ENCODE measurements at places on chromosomes 12 and 14.

DNA sequence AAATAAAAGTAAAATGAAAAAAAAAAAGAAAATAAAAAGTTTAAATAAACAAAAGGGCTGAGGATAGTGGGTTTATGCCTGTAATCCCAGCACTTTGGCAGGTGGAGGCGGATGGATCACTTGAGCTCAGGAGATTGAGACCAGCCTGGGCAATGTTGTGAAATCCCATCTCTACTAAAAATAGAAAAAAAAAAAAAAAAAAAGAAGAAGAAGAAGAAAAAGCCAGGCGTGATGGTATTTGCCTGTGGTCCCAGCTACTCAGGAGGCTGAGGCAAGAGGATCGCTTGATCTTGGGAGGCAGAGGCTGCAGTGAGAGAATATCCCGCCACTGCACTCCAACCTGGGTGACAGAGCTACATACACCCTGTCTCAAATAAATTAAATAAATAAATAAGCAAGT lies 3.9 kb downstream of the TAOK3 start:
- DNase-seq: no peak

DNA sequence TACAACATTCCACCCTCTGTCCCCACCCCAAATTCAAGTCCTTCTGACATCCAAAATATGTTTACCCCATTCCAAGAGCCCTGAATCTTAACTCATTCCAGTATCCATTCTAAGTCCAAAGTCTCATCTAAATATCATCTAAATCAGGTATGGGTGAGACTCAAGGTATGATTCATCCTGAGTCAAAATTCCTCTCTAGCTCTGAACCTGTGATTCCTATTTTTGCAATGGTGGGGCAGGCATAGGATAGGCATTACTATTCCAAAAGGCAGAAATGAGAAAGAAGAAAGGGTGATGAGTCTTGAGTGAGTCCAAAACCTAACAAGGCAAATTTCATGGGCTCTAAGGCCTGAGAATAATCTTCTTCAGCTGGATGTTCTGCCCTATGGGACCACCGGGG lies 140.3 kb upstream of the FAR2 start:
- DNase-seq: no peak

DNA sequence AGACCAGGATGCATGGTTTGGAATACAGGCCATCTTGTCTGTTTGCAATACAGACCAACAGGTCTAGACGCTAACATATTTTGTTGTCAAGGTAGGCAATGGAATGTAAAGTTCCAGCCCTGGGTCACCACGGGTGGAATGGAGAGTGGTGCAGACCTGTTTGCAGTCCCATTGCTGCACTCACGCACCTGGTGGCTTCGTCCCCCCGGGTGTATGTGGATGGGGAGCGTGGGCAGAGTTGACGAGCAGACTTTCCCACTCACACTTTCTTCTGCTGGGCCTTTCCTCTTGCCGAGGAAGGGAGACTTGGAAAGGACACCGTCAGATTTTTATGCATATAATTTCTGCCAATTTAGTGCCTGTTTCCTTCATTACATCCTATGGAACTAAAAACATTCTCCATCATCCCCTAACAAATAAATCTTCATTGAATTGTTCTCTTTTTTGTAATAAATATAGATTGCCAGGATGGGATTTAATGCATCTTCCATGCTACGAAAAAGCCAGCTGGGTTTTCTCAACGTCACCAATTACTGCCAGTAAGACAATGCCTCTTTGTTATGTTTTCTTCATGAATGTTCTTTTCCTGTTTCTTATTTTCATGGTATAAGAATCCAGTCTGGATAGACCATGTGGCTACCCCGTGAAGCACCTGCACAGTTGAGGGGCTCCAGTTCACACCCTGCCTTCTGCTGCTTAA lies 15.2 kb downstream of the DCAF4 start:
- no peak for DNase-seq

- DNase-seq: no peak
Measured at GRCh38 chr12:113818283-113818682, 147.8 kb downstream of the RBM19 start.

GRCh38 chr12:7797698-7798398 lies 8.6 kb downstream of the NANOG start:
- DNase-seq: no peak

GRCh38 chr12:123939716-123940626 lies 32.7 kb downstream of the CCDC92 start:
- no peak for DNase-seq

DNA sequence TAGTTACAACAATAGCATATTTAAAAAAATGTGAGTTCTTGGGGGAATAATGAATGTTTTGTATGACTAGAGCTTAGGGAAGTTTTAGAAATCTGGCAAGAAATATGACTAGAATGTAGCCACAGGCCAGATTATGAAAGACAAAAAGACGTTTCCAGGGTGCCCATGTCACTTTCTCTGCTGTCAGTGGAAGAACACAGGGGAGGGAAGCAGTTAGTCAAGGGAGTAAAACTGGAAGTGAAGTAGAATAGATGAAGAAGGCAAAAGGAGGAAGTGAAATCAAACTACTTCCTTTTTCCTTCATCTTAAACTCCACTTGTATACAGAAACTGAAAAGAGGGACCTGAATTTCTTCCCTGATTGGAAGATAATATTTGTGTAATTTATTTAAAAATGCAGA lies 81.2 kb upstream of the ATP2B1 start:
- no peak for DNase-seq

DNA sequence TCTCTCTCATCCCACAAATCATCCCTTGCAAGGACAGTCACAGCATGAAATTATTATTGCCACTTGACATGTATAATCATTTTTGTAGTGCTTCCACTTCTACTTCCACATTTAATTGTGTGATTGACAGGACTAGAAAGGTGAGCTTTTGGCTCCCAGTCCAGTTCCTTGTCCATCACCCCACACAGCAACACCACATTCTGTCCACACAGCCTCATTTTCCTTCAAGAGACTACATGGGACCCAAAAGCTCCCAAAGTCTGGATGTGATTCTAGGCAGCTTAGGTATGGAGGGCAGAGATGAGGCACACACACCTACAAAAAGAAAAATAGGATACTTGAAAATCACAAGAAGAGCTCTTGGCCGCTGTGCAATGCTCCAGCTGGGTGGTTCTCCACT lies 366.3 kb downstream of the DPF3 start:
- no peak for DNase-seq

DNA sequence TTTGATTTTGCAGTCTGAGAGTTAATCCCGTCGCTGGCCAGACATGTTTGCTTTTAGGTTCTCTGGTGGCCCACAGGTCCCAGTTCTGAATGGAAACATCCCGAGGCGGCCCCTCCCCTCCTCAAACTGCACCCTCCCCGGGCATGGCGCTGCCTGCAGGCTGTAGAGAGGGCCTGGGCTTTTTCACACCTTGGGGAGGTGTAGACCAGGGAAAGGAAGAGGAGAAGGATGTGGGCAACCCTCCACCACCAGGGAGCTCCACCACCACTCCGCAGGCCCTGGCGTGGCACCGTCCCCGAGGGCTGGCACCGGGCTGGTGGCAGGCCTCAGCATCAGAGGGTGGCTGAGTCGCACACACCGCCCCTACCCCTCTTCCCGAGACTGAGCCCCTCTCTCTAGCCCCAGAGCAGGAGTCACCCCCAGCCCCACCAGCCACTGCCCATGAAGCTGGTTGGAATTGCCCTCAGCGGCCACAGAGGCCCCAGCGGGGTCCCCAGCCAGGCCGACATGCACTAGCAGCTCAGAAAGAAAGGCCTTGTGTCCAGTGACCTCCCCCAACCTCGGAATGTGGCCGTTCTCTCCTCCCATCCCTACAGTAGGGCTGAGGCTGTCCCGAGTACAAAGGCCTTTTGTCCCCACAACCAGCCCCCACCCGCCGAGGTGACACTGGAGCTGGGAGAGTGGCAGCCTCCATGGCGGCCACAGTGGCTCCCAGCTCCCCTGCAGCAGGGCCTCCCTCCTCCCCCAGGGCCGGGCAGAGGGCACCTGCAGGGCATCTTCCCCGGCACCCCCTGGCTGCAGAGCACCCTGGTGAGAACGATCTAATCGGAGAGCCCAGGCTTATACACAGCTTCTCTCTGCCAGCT lies 23.5 kb upstream of the INF2 start:
- peak; percentile 28 for DNase-seq

- no peak for DNase-seq
Measured at GRCh38 chr12:4943067-4943937, 33.6 kb downstream of the KCNA1 start.

GRCh38 chr12:113405694-113406093 lies 2.0 kb upstream of the SDS start:
- no peak for DNase-seq

DNA sequence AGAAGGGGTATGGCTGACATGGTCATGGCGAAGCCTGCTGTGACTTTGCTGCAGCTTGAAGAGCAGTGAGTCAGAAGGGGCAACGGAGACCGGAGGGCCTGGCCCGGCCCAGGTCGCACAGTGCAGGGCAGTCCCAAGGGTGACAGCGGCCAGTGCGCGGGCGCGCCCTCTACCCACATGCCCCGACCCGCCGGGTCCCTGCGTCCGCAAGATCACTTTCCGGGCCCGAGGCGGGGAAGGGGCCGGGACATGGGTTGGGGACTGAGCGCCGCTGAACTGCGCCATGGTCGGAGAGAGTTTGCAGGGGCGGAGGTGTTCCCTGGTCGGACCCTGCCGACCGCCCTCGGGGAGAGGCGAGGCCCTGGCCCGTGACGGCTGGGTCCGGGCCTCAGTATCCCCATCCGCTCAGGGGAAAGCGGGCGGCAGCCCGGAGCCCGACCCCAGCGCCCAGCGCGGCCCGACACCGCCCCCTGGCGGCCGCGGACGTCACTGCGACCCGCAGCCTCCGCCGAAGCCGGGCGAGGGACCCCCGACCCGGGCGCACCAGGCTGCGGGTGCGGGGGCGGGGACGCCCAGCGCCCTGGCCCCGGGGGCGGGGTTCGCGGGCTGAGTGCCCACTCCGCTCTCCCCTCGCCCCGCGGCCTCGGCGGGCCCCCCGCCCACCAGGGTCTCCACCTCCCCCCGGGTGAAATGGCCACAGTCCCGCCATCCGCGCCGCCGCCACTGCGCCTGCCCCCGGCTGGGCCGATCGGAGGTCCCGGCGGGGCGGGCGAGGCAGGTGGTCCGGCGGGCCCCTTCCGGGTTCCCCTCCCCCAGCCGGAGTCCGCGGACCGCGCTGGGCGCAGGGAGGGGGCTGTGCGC lies 7.2 kb upstream of the ANKRD9 start:
- peak; percentile 52 for DNase-seq

DNA sequence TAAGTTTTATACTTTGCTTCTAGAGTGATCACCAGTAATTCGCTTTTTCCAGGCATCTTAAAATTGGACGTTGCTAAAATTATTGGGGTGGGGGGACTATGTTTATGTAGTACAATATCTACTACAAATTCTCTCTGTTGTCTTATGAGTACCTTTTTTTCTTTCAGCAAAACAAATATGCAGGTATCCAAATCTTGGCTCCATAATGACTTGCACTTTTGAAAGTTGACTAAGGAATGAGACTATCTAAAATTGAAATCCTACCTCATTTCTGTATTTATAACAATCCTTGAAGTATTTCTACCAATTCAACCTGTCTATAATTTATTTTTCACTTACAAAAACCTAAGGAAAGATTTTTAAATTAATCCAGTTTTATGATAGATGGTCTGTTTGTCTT lies 2.4 kb downstream of the DYNC1H1 start:
- no peak for DNase-seq
